ENCODE measurements at places on chromosomes 7 and 10. TPM values are rescaled to one million over a fixed set of nuclear protein-coding genes. Genes with fewer than 3 reads are reported as not detected.
A peak's percentile ranks its signal among the peaks of the same experiment; 100 is the strongest.

IPMK gene
- total RNA-seq: 3.0 TPM

UPK3B gene
- total RNA-seq: 0.62 TPM

DNA sequence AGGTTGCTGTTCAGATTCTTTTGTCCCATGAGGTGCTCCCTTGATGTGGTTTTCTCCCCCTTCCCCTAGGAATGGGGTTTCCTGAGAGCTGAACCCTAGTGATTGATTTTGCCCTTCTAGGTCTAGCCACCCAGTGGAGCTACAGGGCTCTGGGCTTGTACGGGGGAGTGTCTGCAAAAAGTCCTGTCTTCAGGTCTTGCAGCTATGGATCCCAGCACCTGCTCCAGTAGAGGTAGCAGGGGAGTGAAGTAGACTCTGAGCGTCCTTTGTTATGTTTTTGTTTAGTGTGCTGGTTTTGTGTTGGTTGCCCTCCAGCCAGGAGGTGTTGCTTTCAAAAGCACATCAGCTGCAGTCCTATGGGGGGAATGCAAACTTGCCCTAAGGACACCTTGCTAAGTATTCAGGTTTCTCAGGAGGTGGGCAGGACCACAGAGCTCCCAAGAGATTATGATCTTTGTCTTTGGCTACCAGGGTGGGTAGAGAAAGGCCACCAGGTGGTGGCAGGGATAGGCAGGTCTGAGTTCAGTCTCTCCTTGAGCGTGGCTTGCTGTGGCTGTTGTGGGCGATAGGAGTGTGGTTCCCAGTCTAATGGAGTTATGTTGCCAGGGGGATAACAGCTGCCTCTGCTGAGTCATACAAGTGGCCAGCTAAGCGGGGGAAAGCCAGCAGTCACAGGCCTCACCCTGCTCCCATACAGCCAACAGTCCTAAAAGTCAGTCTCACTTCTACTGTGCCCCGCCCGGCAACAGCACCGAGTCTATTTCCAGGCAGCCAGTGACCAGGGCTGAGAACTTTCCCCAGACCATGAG is 92.4 kb upstream of the JCAD start:
- peaks cover 29% of the 10 kb centered on the region for H3K4me1 ChIP-seq
- no peak for DNase-seq
- H3K27ac ChIP-seq: peak overlapping the region; percentile 82
- H3K4me3 ChIP-seq: no peak overlapping the region
- H3K27me3 ChIP-seq: peaks cover 2% of the 10 kb centered on the region
- H3K36me3 ChIP-seq: peaks cover 5% of the 10 kb centered on the region

GRCh38 chr7:90605055-90605454 is 8.9 kb downstream of the CDK14 start:
- peaks cover 40% of the 10 kb centered on the region for H3K4me1 ChIP-seq
- H3K27ac ChIP-seq: no peak overlapping the region

DNA sequence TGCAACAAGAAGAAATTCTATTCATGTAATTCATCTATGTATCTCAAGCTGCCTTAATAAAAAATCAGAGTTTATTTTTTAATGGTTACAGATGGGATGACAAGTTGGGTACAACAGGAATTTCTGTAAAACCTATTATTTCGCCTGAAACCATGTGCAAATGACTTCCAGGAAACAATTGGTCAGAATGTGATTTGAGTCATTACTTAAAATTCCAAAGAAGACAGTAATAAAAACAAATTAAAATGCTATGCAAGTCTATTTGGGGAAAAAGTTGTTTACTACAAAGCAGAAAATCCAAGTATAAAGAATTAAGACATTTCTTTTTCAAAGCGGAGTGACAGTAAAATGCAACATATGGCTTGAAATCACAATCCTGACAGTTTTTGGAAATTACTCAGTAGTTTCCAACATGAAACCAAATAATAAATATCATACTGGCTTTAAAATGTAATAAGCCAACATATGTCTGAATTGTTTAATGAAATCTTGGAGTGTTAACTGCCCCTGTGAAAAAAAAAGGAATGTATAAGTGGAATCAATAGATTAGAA is 41.5 kb upstream of the SEMA3C start:
- no peaks in the 10 kb centered on the region for H3K36me3 ChIP-seq
- DNase-seq: no peak
- H3K4me3 ChIP-seq: no peak overlapping the region
- H3K27ac ChIP-seq: no peak overlapping the region
- no peaks in the 10 kb centered on the region for H3K4me1 ChIP-seq

GRCh38 chr7:107068156-107068555 is 23.7 kb downstream of the PRKAR2B start:
- no peaks in the 10 kb centered on the region for H3K27me3 ChIP-seq
- peaks cover 19% of the 10 kb centered on the region for H3K4me1 ChIP-seq
- H3K4me3 ChIP-seq: no peak overlapping the region
- DNase-seq: no peak
- H3K27ac ChIP-seq: no peak overlapping the region

LRWD1 gene
- 16.7 TPM for total RNA-seq

DNA sequence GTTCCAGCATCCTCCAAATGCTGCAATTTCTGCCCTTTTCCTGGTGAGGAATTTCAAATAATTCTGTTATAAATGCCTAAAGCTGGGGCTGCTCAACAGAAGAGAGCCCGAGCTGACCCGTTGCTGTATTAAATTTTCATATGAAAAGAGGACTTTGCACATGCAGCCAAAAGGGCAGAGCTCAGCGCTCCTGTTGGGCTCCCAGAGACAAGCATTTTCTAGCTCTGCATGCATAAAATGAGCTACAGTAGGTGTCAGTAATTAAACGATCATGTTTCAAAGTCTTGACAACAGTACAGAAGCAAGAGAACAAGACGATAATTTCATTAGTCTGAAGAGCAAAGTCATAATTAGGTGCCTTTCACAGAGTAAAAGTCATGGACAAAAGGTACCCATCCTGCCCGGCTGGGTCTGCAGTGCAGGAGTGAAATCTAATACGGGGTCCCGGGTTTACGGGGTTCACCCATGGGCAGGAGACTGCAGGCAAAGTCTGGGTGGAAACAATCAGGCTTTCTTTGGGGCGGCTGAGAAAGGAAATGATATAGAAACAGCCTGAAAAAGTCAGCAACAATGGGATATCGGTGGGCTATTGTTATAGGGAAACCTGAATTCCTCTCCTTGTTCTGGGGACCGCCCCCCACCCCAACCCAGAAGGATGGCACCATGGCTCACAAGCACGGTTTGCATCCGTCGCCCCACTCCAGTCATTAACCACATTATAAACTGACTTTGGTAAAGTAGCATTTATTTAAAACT is 66.0 kb downstream of the EBF3 start:
- H3K36me3 ChIP-seq: no peaks in the 10 kb centered on the region
- no peak for DNase-seq
- H3K4me3 ChIP-seq: no peak overlapping the region
- H3K27ac ChIP-seq: no peak overlapping the region
- H3K27me3 ChIP-seq: peaks cover 26% of the 10 kb centered on the region
- H3K4me1 ChIP-seq: no peaks in the 10 kb centered on the region

DNA sequence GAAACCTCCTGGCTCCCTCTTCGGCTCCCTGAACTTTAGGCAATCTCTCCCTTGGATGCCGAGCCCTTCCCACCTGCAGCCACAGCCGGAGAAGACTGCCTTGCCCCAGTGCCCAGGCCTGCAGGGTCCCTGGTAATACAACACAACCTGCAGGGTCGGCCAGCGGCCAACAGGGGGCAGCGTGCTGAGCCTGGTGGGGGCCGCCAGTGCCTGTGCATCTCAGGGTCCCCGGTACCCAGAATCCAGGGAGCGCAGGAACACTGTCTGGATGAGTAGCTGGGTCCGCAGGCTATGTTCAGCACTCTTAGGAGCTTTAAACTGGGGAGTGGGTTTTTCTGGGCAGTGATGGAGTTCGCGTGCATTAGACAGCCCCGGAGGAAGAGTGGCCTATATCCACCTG is 17.5 kb upstream of the C10orf71 start:
- peaks cover 12% of the 10 kb centered on the region for H3K27me3 ChIP-seq
- no peak overlapping the region for H3K27ac ChIP-seq
- H3K36me3 ChIP-seq: no peaks in the 10 kb centered on the region
- H3K4me1 ChIP-seq: no peaks in the 10 kb centered on the region
- H3K4me3 ChIP-seq: no peak overlapping the region

DNA sequence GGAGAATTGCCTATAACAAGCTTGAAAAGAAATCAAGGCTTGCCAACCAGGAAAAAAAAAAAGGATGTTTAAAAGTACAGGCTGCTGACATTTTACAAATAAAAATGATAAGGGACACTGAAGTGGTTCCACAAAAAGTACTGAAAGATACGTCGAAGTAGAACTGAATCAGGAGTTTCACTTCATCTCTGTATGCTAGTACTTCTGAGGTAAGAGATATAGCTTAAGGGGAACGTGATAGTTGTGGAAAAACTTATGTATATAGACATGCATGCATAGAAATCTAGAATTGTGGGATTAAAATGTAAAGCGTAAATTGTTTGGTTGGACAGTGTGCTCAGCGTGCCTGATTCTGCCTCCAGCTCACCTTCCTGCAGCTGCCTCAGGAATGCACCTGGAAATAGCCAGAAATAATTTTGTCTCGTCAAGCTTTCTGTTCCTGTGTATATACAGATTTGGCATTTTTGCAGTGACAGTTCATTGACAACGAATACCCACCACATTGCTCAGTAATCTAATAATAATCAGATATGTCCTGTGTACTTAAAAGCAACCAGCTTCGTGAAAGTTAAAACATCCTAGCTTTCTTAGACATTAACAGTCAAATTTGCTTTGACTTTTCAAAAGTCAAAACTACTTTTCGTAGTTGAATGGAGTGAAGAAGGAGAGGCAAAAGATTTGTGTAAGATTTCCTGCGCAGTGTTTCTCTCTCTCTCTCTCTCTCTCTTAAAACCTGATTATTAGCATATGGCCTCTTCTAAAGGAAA is 1.4 kb downstream of the SOSTDC1 start:
- H3K4me3 ChIP-seq: no peak overlapping the region
- H3K27ac ChIP-seq: no peak overlapping the region
- no peak for DNase-seq
- no peaks in the 10 kb centered on the region for H3K27me3 ChIP-seq
- no peaks in the 10 kb centered on the region for H3K36me3 ChIP-seq

DNA sequence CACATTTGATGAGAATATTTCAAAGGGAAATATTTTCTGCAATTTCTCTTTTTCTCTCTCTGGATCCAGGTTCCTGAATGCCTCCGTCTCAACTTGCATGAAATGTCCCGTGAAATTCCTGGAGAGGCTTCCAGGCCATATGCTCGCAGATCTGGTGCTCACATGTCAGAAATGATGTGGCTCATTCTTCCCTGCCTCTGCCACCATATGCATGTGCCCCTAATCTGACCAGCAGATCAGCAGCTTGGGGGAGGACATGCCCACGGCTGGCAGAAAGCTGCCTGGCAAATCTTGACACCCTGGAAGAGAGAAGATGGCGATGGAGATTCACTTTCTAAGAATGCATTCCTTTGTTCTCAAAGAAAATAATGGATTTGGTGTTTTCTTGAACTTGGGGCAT is 490.7 kb downstream of the RPS24 start:
- no peak overlapping the region for H3K27ac ChIP-seq
- peaks cover 2% of the 10 kb centered on the region for H3K36me3 ChIP-seq
- no peak for DNase-seq

- no peak for DNase-seq
- no peaks in the 10 kb centered on the region for H3K27me3 ChIP-seq
- H3K4me1 ChIP-seq: peaks cover 6% of the 10 kb centered on the region
- no peaks in the 10 kb centered on the region for H3K36me3 ChIP-seq
- H3K4me3 ChIP-seq: no peak overlapping the region
Observed at GRCh38 chr7:111150709-111151108, 59.8 kb downstream of the LRRN3 start.

DNA sequence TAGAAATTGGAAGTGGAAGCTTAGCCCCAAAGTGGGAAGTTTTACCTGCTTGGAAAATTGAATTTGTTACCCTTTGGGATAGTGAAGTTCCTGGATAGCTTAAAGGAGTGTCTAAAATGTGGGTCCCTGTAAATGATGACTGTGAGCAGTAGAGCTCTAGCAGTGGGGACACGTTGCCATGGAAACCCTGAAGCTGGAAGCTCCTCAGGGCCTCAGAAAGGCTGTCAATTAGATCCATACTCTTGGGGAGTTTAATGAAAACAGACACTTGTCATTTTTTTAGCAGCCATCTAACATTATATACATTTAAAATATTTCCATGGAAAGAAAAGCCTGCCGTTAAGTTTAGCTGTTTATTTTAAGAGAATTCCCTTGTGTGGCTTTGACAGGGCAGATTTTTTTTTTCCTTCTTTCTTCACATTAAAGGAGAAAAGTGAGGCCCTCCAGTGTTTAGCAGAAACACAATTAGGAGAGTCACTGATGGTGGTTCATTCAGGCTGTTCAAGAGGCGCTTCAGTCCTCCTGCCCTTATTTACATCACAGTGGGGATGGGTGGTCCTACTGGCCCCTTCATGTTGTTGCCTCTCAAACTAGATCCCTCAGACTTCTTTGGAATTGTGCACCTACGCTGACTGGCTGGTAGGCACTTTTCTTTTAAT is 518.4 kb downstream of the CCSER2 start:
- DNase-seq: no peak
- H3K4me1 ChIP-seq: no peaks in the 10 kb centered on the region
- H3K36me3 ChIP-seq: no peaks in the 10 kb centered on the region
- no peaks in the 10 kb centered on the region for H3K27me3 ChIP-seq

WEE2 gene
- not detected for total RNA-seq

DNA sequence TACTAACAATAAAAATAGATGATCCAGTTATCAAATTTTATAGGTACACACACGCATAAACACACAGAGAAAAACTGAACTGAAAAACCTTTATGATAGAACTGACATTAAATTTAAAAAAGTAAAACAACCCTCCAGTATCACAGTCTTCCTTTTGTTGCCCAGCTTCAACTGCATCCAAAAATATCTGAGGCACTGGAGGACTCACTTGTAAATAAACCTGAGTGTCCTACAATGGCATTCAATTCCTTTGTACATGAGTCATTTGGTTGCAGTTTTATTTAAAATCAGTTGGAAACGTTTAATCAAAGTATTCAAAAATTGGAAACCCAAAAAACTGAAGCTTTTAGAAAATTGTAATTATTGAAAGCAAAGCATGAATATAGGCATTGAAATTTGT is 265.2 kb upstream of the CSTF2T start:
- H3K36me3 ChIP-seq: peaks cover 3% of the 10 kb centered on the region
- H3K27me3 ChIP-seq: no peaks in the 10 kb centered on the region
- no peak for DNase-seq
- H3K27ac ChIP-seq: no peak overlapping the region
- no peak overlapping the region for H3K4me3 ChIP-seq

- no peak overlapping the region for H3K27ac ChIP-seq
- no peaks in the 10 kb centered on the region for H3K27me3 ChIP-seq
- DNase-seq: no peak
Observed at GRCh38 chr10:9681655-9682054, 1336.0 kb upstream of the CELF2 start.

GRCh38 chr7:92685136-92686042 is 95.2 kb upstream of the FAM133B start:
- no peak overlapping the region for H3K27ac ChIP-seq
- no peak overlapping the region for H3K4me3 ChIP-seq
- H3K27me3 ChIP-seq: no peaks in the 10 kb centered on the region
- no peak for DNase-seq
- peaks cover 38% of the 10 kb centered on the region for H3K4me1 ChIP-seq
- H3K36me3 ChIP-seq: peaks cover 20% of the 10 kb centered on the region

KLLN gene
- total RNA-seq: 0.72 TPM

- H3K4me3 ChIP-seq: no peak overlapping the region
- no peak overlapping the region for H3K27ac ChIP-seq
- no peak for DNase-seq
Observed at GRCh38 chr7:51229106-51229537, 87.5 kb downstream of the COBL start.

HOXA6 gene
- not detected for total RNA-seq

Measured in chondrocyte (in vitro differentiated cells).